ENCODE measurements at places on chromosomes 1 and 21.

DNA sequence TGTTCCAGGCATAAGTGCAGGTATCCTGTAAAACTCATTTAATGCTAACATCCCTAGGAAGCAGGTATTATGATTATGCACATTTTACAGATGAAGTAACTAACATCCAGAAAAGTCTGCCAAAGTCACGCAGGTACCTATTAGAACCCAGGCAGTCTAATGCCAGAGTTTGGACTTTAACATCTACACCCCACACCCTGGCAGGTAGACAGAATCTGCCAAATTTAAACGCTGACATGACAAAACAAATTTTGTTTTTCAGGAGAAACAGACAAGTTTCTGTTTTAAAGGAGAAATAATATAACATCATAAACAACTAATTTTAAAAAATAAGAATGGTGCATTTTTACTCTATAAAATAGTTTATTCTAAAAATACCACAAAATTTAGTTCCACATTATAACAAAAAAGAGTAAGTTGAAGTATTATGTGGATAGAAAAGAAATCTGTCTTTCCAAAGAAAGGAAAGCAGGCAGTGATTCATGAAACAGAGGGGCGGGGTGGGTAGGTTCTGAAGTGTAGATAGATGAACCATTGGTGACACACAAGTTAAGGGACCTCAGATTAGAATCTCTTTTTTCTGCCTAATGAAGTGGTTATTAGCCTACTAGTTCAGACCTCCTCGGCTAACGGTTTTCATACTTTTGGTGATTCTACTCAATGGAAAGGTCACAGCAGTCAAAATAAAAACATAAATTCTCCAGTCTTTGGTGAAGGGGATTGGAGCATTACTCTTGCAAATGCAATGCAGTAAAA, 1.7 kb downstream of the ASPM start:
- DNase-seq, result no peak

DNA sequence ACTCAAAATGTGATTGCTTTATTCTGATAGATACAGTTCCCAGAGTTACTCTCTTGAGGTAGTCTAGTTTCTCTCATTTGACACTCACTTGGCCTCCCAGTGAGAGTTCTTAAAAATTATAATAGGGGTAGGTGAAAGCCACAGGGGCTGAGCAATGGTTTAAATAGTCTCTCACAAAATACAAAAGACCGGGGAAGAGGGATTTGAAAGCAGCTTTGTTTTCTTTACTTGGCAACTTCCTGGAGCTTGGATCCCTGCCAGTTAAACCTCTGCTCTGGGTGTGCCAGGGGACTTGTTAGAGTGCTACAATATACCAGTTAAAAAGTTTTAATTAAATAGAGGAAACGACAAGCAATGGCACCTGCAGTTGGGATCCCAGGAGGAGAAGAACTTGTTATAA, 31.7 kb downstream of the OR13G1 start:
- DNase-seq, result no peak

- peak; percentile 37 for DNase-seq
Observed at GRCh38 chr1:59083946-59084865, 212.7 kb upstream of the FGGY start.

- peak; percentile 56 for DNase-seq
Observed at GRCh38 chr1:51518586-51519047, 449 bp downstream of the EPS15 start.

- DNase-seq, result no peak
Observed at GRCh38 chr1:10968411-10968826, 44.0 kb upstream of the TARDBP start.

DNA sequence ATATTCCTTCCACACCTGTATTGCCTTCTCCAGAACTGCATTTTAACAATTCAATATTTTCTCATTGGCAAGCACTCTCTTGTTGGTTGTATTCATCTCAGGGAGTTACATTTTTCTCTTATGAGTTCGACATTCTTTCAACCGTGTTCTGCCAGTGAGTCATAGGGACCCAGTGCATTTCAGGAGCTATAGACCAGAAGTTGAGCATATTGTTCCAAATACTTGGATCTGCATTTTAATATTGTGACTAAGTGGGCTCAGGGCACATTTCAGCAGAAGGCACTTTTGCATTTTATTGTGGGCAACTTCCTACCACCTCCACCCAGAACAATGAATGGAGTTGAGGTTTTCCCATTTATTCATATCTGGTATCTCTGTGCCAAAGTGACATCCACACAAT, 132.8 kb downstream of the TNFSF18 start:
- no peak for DNase-seq

- no peak for DNase-seq
Observed at GRCh38 chr1:40607921-40608320, 57.6 kb downstream of the RIMS3 start.

GRCh38 chr1:185861630-185862029, 127.4 kb downstream of the HMCN1 start:
- no peak for DNase-seq

DNA sequence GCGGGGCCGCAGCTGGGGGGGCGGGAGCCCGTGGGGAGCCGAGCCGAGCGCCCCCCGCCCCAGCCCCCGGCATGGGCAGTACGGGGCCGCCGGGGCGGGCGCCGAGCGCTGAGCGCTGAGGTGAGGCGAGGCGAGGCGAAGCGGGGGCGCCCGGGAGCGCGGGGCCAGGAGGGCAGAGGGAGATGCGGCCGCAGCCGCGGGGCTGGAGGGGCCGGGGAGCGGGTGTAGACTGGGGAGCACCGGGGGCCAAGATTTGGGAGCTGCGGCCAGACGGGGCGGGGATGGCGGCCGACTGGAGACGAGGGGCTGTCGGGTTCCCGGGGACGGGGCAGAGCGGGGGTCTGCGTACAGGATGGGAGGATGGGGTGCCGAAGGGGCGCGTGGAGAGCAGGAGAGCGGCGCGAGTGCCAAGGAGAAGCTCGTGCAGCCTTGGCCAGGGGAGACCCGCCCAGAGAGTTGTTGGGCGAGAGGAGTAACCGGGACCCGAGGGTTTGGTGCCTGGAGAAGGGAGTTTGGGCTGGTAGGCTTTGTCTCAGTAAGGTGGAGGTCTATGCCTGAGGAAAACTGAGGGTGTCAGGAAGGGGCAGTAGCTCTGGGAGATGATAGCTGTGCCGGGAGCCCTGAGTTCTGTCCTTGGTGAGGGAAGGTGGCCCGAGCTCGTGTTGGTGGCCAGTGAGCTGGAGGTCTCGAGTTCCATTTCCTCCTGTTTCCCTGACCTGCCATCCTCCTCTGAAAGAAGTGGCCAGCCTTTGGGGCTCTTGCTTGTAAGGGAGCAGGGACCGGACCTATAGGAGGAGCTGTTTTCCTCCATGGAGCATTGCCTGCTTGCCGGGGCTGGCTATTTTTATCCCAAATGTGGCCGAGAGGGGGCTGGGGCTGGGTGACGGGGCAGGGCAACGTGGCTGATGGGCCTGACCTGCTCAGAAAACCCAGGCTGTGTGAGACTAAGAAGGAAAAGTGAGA, 539 bp downstream of the ATP8B2 start:
- DNase-seq, result peak; percentile 57

DNA sequence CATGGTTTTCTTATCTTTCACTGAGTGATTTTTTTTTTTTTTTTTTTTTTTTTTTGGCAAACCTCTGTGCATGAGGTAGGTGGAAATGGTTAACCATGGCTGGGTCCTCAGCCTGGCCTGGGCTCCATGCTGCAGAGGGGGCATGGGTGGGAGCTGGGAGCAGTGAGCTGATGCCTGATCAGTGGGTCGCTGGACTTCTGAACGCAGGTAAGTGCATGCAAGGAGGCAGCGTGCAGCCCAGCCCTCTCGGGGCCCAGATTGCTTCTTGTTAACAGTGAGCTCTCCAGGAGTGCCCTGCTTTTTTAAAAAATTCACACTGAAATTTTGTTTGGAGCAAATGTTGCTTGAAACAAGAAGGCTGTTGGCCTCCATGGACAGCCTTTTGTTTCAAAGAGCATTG, 75.2 kb downstream of the UCK2 start:
- no peak for DNase-seq

DNA sequence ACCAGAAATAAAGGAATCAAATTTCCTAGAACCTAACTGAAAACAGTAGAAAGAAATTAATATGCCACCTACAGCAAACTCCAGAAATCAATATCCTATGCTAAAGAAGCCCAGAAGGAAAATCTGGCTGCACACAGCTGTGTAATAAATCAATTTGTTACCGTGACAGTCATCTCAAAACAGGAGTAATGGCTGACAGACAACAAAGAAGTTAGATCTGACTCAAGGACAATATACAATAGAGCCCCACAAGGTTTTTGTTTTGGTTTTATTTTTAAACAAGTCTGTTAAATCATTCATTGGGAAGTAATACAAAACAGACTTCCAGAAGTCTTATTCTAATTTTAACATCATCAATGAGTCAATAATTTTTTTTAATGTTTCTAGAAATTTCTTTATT, 168.4 kb downstream of the RERE start:
- DNase-seq, result no peak

DNA sequence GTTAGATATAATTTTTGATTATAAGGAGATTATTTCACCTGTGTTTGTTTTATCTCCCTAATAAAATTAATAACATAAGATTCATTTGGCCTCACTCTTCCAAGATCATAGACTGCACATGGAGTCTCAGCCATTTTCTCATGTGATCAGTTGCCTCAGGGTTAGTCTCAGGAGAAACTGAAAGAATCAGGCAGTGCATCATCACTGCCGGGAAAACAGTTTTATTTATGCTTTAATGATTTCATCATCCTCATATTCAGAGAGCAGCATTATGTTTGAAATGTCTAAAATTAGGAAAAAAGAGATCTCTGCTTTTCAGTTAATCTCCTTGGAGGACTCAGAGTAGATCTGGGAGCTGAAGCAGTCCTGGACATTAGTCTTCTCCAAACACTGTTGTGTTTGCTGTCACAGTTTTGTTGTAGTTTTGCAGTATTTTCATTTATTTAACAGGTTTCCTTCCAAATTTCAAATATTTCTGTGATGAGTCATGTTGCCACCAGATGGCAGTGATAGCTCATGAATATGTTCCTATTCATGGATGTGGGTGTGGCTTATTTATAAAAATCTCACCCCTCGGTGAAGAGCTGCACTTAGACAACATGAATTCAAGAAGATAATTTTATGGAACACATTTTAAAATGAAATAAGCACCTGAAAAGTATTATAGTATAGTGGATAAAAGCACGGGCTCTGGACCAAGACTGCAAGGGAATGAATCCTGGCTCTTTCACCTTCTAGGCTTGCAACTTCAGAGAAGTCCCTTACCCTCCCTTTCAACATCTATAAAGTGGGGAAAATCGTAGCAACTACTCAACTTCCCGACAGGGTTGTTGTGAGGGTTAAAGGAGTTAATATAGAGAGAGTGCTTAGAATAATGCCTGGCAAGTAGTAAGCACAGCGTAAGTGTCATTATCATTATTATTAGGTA, 31.2 kb downstream of the CHD1L start:
- peak; percentile 40 for DNase-seq

- no peak for DNase-seq
Observed at GRCh38 chr1:210259561-210259960, 27.0 kb downstream of the SERTAD4 start.

All from heart right ventricle (tissue), 16 donors.